ENCODE measurements at places on chromosomes 5 and 9.

- peak; percentile 49 for DNase-seq
Measured at GRCh38 chr5:171450423-171451331, 31.2 kb downstream of the FGF18 start.

- no peak for DNase-seq
Measured at GRCh38 chr9:73031350-73031749, 78.5 kb upstream of the ALDH1A1 start.

- DNase-seq: no peak
Measured at GRCh38 chr5:125017796-125018195, 271.4 kb upstream of the ZNF608 start.

- no peak for DNase-seq
Measured at GRCh38 chr5:60821488-60822284, 22.4 kb downstream of the ELOVL7 start.

GRCh38 chr9:128503870-128504269 is 649 bp upstream of the GLE1 start:
- no peak for DNase-seq

DNA sequence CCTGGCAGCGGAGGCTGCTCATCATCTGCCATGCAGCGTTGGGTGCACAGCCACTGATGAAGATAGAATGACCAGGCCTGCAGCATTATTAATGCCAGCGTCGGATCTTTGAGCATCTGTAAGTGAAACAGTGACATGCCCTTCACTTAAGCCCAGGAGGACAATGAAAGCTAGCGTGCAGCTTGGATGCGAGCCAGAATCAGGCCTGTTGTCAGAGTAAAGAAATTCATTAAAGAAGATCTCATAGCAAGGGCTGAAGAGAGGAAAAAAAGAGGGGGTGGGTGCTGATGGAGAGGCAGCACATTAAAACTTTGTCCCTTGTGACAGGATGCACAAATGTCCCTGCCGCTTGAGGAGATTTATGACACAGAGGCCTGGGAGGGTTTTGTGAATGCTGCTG is 186.1 kb upstream of the MAST4 start:
- no peak for DNase-seq

GRCh38 chr5:137565450-137565849 is 66.3 kb upstream of the SPOCK1 start:
- DNase-seq: peak; percentile 80

GRCh38 chr5:13478831-13479465 is 465.5 kb downstream of the DNAH5 start:
- DNase-seq: peak; percentile 20

- no peak for DNase-seq
Measured at GRCh38 chr5:38650946-38651345, 94.5 kb upstream of the LIFR start.

- DNase-seq: no peak
Measured at GRCh38 chr9:86141843-86142242, 42.5 kb upstream of the GOLM1 start.
